GM12864 (cell line): ENCODE measurements at places on chromosomes 12 and 14.
A peak's percentile ranks its signal among the peaks of the same experiment; 100 is the strongest.

DNA sequence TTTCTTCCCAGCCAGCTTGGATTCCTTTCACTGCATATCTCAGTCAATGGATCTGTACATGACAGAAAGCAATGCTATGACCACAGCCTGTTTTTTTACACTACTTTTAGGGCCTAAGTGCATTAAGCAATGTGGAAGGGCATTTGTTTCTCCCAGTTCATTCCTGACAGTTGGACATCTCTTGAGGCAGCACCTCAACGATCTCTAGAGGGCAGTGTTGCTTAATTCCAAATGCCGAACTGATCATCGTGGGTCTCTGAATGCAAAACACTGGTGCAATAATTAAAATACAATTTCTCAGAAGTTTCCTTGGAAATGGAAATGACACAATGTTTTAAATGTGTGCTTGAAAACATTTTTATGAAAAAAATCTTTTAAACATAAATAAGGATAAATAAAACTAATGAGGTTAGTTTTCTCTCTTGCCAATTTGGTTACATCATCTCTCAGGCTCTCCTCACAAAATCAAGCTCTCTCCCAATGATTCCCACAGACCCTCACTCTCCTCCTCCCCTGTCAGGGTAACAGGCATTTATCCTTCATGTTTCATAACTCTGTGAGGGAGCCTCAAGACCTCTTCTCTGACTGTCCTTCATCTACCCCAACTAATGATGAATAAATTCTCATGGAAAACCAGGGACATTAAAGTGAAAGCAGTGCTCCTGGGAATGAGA is 192.4 kb upstream of the SLC16A7 start:
- DNase-seq: peak; percentile 10

DNA sequence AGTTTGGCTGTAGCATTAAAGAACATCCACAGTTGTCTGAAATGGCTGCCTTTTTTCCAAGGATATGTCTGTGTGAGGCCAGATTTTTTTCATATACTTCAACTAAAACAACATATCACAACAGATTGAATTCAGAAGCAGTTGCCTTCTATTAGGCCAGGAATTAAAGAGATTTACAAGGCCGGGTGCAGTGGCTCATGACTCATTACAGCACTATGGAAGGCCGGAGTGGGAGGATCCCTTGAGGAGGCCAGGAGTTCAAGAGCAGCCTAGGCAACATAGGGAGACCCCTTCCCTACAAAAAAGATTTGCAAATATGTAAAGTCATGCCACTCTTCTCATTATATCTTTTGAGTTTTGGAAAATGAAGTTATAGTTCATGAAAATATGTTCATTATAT is 108.6 kb downstream of the KTN1 start:
- no peak for DNase-seq

GRCh38 chr14:72024043-72024407 is 91.8 kb downstream of the RGS6 start:
- DNase-seq: peak; percentile 58

- DNase-seq: no peak
Measured at GRCh38 chr12:71270057-71270456, 112.3 kb upstream of the TSPAN8 start.

- DNase-seq: no peak
Measured at GRCh38 chr12:79690638-79691510, at the start of gene PAWR. TSS of gene PAWR (minus strand) at chr12:79690964. CDS start at chr12:79690244, 720 bp downstream.

DNA sequence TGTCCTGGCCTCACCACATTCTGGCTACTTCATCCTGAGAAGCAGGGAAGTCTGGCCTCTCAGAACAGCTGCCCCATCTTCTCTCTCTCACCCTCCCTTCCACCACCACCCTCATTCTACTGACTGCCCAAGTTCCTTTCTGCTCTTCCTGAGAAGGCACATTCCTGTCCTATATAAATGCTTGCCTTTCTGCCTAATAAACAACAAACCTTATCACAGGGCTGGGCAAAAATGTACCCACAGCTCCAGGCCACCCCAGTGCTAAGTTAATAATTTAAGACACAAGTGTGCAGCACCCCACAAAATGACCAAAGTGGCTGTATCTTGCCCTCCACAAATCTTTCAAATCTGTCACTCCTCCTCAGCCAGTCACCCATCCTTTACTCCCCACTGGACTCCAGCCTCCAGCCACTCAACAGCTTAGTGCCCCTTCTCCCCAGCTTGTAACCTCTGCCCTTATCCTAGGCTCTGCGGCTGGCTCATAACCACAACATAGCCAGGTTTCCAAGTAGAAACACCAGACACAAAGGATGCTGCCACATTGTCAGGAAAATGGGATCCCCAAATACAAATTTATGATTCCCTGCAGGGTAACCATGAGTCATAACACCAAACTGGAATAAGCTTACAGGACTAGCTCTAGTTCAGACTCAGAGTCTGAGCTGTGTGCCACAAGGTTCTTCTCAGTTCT is 15.0 kb downstream of the OXA1L start:
- no peak for DNase-seq

DNA sequence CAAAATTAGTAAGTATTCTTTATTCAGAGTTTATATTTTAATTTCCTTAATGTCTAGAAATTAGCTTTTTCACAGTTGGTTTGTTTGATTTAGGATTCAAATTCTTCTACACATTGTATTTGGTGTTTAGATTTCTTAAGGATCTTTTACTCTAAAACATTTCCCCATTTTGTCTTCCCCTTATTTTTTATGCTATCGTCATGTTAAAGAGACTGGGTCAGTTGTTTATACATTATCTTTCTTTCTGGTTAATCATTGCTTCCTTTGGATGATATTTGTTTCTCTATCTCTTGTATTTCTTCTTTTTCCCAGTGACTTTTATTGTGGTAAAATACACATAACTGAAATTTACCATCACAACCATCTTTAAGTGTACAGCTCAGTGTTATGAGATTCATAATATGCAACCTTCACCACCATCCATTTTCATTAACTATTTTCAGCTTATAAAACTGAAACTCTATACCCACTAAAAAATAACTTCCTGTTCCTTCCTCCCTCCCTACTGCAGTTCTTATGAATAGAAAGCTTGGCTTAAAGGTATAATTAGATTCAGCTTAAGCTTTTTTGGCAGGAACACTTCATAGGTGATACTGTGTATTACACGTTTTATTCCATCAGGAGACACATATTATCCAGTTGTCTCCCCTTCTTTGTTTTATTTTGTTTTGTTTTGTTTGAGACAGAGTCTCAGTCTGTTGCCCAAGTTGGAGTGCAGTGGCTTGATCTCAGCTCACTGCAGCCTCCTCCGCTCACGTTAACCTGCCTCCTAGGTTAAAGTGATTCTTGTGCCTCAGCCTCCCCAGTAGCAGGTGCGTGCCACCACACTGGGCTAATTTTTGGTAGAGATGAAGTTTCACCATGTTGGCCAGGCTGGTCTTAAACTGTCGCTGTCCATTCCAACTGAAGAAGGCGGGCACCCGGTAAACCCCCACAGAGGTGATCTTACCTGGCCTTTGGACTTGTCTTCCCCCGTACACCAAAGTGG is 45.0 kb downstream of the NOPCHAP1 start:
- DNase-seq: peak; percentile 36

GRCh38 chr12:94848966-94849365 is 154.5 kb downstream of the NDUFA12 start:
- no peak for DNase-seq

DNA sequence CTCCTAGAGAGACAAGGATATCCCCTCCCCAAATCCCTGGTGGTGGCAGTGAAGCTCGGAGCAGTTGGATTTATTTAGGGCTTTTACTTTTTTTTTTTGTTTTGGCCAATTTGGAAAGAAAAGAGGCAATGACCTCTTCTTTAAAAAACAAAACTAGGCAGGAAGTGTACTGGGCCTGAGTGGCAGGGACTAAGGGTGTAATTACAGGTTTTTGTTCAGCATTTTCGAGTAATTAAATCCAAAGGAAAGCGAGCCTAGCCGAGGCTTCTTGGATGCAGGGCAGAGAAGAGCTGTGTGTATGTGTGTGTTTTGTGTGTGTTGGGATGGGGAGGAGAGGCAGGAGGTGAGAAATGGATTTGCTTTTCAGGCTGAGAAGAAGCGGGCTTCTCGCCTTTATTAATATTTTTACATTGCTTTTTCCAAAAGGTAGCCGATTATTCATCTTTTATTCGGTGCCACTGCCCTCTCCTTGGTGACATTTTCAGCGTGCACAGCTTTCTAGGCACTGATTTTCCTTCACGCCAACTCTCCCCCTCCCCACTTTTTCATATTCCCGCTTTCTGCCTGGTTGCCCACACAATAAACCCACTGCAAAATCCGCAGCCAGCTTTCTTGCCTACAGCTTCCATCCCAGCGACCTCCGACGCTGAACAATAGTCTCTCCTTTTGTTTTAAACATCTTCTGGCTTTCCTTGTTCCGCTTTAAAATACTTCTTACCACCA is 8.9 kb upstream of the IRF2BPL start:
- DNase-seq: no peak

DNA sequence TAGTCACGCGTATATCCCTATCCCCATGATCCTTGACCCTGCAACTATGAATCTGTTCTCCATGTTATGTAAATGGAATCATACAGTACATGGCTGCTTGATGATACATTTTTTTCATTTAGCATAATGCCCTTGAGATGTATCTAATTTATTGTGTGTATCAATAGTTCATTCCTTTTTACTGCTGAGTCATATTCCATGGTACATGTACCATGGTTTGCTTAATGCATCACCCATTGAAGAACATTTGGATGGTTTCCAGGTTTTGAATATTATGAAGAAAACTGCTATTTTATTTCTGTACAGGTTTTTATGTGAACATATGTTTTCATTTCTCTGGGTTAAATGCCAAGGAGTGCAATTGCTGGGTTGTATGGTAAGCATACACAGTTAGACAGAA is 4.0 kb upstream of the RNASE10 start:
- no peak for DNase-seq

DNA sequence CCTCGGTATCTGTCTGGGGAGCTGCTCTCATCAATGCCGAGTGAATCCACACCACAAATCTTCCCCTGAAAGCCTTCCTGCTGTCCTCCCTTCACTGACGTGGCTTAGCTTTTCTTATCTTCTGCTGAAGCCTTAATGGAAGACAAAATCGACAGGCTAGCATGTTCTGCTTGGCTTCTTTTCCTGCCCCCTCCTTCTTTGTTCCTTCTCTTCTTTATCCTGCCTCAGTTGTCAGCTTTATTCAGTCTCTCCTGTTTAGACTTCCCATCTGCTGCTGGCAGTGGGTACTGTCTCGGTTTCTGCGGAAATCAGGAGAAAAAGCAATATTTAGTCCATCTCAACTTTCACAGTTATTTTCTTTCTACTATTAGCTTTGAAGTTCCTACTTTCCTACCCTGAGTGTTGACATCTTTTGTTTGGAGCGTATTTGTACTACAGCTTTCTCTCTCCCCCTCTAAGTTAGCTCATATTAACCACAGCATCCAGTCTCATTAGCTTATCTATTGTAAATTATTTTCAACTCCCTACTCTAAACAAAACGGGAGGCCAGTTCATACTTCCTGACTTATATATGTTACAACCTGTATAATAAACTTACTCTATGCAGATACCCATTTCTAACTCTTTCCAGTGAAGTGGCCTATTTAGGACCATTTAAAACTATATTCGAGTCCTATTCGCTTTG is 226.0 kb downstream of the DACT1 start:
- no peak for DNase-seq

DNA sequence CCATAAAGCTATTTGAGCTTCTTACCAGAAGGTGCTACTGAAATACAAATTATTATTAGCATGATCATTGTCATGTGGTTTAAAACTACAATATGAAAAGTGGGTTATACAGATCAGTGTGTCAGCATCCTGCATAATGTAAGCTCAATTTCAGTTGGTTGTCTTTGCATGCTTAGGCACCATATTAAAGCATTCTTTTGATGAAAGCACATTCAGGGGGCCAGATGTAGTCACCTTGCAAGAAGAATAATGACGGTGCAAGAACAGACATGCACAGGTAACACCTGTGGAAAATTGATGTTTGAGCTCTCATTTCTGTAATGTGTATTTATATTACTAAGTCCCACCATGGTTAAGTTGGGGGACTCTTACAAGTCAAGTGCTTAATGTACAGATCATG is 123.9 kb downstream of the PAX9 start:
- DNase-seq: no peak

GRCh38 chr12:68568922-68569569 is 41.7 kb upstream of the RAP1B start:
- no peak for DNase-seq

DNA sequence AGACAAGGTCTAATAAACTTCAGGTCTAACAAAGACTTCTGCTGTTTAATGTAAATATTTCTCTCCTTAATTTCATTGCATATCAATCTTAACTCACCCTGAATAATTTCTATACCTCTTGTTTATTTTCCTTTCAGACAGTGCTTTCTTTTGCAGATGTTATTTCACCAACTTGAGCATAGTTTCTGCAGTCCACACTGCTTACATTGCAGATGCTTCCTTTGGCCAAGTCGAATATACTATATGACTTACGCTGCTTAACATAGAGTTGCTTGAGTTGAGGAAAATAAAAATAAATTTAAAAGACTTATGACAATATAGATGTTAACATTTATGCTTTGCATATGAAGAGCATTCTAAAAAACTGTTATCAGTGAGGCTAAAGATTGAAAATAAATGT is 217.7 kb downstream of the PTPRO start:
- no peak for DNase-seq

GRCh38 chr14:60254176-60254575 is 5.2 kb downstream of the PPM1A start:
- no peak for DNase-seq

- DNase-seq: no peak
Measured at GRCh38 chr14:68124979-68125731, 305.6 kb downstream of the RAD51B start.

DNA sequence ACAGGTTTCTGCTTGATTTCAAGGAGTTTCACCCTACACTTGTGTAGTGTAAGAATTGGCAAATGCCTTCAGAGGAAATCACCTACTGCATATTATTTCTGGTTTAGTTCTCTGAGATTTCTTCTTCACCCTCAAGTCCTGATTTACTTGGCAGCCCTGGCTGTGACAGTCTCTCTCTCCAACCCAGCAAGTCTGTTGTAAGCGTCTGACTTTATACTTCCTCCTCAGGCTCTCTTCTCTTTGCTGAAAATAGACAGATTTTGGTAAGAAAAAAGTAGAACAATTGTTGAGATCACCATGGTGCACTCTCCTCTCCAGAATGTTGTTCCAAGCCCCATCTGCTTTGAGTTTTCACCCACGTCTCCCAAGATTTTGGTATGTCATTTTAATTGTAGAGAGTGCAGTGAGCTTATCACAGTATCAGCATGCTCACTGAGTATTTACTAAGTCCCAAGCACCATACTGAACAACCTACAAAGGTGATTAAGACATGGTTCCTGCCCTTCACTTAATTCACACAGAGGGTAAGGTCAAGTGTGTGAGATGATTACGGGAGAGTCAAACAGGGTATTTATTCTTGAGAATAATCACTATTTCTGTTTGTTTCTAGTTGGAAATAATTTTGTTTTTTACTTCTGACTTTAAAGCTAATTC is 148.7 kb downstream of the MDGA2 start:
- no peak for DNase-seq

GRCh38 chr12:127687181-127687580 is 579.8 kb upstream of the TMEM132C start:
- no peak for DNase-seq

GRCh38 chr12:129052373-129052772 is 199.1 kb downstream of the GLT1D1 start:
- no peak for DNase-seq
